ENCODE measurements at places on chromosomes 5 and 9.

GRCh38 chr5:170059221-170059620, 46.5 kb upstream of the FOXI1 start:
- DNase-seq, result no peak

DNA sequence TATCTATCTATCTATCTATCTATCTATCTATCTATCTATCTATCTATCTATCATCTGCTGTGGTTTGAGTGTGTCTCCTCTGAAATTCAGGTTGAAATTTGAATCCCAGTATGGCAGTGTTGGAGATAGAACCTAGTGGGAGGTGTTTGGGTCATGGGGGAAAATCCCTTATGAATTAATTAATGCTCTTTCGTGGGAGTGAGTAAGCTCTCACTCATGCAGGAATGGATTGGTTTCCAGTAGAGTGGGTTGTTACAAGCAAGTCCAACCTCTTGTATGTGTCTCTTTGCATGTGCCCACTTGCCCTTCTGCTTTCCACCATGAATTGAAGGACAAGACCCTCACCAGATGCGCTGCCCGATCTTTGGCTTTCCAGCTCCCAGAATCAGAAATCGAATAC, 113.0 kb downstream of the ANXA1 start:
- no peak for DNase-seq

DNA sequence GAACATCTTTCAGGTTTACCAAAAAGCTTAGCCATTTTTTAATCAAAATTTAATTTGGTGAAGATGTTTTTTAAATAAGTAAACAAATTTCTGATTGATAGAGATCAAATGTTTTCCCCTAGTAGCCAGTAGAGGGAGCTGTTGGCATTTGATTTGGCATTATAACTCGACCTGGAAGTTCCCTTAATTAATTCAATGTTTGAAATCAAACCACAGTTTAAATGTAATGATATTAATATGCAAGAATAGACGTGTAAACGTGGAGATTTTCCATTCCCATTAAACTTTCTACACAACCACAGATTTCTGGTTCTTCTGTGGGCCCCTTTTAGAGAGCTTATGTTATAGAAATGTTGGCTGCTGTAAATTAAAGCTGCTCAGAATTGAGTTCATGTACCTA, 148.1 kb upstream of the MPDZ start:
- no peak for DNase-seq

GRCh38 chr5:110062246-110062645, 372.5 kb downstream of the MAN2A1 start:
- no peak for DNase-seq

DNA sequence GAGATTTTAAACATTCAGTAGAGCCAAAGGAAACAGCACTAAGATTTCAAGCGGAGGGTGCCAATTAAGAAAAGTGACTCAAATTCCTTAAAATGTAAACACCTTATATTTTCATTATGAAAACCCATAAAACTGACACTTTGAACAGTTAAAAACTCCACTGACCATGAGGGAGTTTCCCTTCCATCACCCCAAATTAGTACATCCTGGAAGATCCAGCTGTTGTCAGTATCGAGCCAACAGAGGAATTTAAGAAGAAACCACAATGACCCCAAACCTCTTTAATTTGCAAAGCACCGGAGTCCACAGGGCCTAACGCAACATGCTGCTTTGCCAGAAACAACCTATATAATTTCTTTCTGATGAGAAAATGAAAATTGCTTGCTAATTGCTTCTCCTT, 41.3 kb downstream of the ROR2 start:
- no peak for DNase-seq

- DNase-seq, result no peak
Measured at GRCh38 chr5:67246108-67246507, 49.5 kb upstream of the CD180 start.

DNA sequence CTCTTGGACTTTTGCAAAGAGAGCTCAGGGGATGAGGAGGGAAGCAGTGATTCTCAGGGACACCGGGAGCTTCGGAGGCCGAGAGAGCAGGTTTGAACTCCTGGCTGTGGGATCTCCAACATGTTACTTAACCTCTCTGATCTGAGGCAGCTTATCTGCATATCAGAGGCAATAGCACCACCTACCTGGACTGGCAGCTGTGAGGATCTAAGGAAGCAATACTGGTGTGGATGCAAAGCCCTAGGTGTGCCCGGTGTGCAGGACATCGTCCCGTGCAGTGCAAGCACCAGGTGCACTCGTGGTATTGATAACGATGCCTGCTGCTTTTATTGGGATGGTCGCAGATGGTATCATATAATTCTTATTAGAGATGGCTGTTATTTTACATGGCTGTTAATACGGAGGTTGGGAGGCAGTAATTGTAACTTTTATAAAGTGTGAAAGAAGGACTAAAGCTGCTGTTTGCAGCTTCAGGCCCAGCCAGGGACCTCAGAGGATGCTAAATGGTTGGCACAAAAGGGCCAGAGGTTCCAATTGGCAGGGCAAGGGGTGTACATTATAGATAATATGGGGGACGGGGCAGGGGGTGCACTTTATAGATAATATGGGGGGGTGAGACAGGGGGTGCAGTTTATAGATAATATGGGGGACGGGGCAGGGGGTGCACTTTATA, 14.9 kb downstream of the COL5A1 start:
- DNase-seq, result no peak

GRCh38 chr9:104984948-104985347, 57.0 kb upstream of the ABCA1 start:
- DNase-seq, result no peak

DNA sequence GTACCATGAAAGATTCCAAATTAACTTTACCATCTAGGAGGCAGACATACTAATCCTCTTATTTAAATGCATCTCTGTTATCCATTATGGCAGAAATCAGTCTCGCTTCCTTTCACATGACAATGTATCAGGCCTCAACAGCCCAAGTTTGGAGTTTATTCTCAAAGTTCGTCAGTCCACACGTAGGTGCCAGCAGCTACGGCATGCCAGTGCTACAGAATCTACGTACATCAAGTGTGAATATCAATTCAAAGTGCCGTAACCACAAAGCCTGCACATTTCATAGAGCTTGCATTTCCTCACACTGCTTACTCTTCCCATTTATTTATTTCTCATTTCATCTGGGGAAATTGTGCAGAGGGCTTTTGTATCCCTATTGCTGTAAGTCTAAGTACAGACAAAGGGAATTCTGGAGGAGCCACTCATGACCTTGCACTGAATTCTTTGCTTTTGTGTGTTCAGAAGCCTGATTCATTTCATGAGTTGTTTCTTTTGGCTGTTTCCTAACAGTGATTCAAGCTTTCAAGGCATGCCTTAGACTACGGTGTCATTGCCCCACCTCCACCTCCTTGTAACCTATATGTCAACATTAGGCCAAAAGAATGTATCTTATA, 10.0 kb downstream of the ENC1 start:
- peak; percentile 42 for DNase-seq

- DNase-seq, result no peak
Measured at GRCh38 chr5:62372600-62372999, 31.1 kb downstream of the DIMT1 start.

- no peak for DNase-seq
Measured at GRCh38 chr5:7667216-7667767, 183.6 kb downstream of the CFAP90 start.

- no peak for DNase-seq
Measured at GRCh38 chr5:179255527-179256327, 89.5 kb downstream of the ADAMTS2 start.

GRCh38 chr9:7542126-7542525, 257.5 kb downstream of the DMAC1 start:
- DNase-seq, result no peak

GRCh38 chr5:176548967-176549444, at the start of gene CDHR2:
Gene CDHR2, plus strand, starts transcription at chr5:176549342. Its CDS starts 16,011 bp downstream, at chr5:176565353.
- no peak for DNase-seq

- peak; percentile 51 for DNase-seq
Measured at GRCh38 chr5:158456756-158457155, 597.8 kb upstream of the CLINT1 start.

DNA sequence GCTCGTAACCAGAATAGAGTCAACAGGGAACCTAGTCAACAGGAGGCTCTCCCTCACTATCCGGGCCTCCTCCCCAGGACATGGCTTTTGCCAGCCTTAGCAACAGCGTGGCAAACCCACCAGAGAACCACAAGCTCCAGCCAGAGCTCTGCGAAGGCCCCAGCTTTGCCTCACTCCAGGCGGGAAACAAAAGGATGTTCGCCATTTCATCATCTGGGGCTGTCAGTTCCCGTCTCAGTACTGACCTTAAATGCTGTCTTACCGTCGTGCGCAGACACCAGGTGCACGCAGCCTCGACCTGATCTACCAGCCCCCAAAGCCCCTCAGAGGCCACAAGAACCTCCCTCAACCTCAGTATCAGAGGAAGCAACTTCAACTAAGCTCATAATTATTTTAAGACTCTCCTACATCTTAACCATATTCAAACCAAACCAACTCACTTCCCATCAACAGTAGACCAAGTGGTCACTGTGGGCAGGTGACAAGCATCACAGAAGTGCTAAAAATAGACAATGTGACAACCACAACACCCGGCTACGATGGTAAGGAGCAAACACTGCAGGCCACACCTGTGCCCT, 71.4 kb downstream of the SEMA4D start:
- no peak for DNase-seq

- no peak for DNase-seq
Measured at GRCh38 chr9:70387663-70388062, 26.8 kb downstream of the KLF9 start.

- no peak for DNase-seq
Measured at GRCh38 chr9:37370968-37371563, 51.4 kb upstream of the GRHPR start.

DNA sequence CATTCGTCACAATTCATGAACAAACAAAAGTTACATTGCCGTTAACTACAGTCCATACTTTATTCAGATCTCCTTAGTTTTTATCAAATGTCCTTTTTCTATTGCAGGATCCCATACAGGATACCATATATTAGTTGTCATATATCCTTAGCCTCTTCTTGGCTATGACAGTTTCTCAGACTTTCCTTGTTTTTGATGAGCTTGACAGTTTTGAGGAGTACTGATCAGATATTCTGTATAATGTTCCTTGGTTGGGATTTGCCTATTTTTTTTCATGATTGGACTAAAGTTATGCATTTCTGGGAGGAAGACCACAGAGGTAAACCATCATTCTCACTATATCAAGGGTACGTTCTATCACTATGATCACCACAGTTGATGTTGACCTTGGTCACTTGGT, 1627.4 kb upstream of the C9orf72 start:
- DNase-seq, result no peak

DNA sequence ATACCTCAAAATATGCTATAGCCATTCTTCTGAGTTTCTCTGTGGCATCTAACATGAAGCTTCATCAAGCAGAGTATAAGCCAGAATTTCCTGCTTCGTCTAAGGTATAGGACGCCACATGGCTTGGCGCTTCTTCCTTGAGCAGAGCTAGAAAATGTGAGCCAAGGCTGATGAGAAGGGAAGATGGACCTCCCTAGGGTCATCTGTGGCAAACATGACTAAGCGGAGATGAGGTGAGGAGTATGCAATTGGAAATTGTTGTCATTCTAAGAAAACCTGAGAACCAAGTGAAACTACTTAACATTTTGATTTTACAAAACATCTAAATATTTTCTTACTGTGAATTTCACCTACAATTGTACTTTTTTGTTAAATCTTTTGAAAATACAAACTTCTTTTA, 466.5 kb downstream of the PSAT1 start:
- DNase-seq, result no peak

GRCh38 chr5:179212870-179213269, 132.4 kb downstream of the ADAMTS2 start:
- no peak for DNase-seq

GRCh38 chr9:38424918-38425317, 664 bp upstream of the IGFBPL1 start:
- DNase-seq, result no peak

DNA sequence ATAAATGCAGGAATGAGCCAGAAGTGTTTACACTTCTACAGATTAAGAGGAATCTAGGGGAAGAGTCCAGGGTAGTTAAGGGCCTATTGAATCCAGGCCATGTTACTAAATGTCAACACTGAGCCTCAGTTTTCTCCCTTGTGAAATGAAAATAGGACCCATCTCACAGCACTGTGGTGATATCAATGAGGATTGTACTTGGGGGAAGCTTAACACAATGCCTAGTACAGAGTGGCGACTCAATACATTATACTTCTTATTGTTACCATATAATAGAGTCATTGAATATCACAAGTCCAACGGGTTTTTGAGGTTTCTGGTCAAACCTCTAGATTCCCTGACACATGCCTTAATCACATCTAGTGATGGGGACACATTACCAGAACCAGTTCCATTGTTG, 4.6 kb downstream of the TRUB2 start:
- DNase-seq, result no peak

GRCh38 chr9:97993000-97993399, 9.9 kb downstream of the ANP32B start:
- no peak for DNase-seq

GRCh38 chr9:27785714-27786100, 212.4 kb upstream of the C9orf72 start:
- DNase-seq, result no peak

- DNase-seq, result no peak
Measured at GRCh38 chr9:69671311-69671878, 776 bp downstream of the APBA1 start.

DNA sequence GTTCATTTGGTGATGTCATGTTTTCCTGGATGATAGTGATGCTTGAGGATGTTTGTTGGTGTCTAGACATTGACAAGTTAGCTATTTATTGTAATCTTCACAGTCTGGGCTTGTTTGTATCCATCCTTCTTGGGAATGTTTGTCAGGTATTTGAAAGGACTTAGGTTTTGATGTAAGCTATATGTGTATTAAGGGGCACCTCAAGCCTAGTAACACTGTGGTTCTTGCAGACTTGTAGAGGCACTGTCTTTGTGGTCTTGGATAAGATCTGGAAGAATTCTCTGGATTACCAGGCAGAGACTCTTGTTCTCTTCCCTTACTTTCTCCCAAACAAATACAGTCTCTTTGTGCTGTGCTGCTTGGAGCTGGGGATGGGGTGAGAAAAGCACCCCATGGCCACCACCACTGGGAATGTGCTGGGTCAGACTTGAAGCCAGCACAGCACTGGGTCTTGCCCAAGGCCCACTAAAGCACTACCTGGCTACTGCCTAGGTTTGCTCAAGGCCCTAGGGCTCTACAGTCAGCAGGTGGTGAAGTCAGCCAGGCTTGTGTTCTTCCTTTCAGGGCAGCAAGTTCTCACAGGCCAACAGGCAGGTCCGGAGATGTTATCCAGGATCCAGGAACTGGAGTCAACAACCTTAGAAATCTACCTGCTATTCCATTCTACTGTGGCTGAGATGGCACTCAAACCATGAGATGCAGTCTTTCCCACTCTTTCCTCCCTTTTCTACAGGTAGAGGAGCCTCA, 49.3 kb upstream of the GNA14 start:
- DNase-seq, result no peak

GRCh38 chr5:134426361-134426760, 14.7 kb upstream of the CDKN2AIPNL start:
- DNase-seq, result no peak

- DNase-seq, result no peak
Measured at GRCh38 chr5:158414333-158414762, 555.4 kb upstream of the CLINT1 start.

GRCh38 chr9:18396102-18396728, 77.7 kb upstream of the ADAMTSL1 start:
- no peak for DNase-seq

All from H54 (cell line).